Activated gamma-delta T cell (primary cell): ENCODE measurements at places on chromosomes 6 and 20.

DNA sequence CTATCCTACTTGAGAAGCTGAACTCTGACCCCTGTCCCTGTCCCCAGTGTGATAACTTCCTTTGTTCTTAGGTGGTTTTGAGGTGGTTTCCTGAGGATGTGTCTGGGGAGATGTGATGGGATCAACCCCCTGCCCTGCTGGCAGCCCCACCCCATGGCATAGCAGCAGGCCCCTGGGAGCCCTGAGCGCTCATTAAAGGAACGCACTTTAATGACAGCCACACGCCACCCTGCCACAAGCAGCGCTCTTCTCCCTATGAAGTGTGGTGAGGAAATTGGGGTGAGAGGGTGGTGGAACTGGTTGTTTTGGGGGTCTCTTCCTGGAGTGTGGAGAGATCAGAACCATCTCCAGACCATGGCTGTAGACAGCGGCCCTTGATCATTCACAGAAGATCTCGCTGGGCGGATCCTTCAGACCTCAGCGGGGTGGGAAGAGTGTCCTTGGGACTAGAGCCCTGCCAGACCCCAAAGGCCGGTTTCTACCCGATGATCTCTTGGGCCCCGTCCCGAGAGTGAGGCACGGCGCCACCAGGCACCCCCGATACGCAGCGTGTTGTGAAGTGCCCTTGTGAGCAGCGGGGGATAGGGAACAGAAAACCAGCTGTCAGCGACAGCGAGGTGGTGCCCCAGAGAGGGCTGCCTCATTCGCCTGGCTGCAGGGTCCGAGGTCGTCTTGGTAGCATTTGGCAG lies 45.4 kb downstream of the SYNJ2 start:
- no peak for DNase-seq

DNA sequence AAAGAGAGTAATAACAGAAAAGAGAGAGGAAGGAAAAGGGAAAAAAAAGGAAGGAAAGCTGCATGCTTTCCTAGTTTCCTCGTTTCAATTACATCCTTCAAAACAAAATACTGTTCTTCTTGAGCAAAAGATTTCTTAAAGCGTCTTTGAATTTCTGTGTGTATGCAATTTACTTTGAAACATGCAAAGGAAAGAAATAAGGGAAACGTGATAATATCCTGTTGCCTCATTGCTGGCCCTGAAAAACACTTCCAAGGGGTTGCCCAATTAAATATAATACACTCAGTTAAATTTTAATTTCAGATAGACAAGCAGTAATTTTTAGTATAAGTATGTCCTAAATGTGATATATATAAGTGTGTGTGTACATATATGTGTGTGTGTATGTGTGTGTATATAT lies 51.2 kb upstream of the TPD52L1 start:
- DNase-seq, result no peak

DNA sequence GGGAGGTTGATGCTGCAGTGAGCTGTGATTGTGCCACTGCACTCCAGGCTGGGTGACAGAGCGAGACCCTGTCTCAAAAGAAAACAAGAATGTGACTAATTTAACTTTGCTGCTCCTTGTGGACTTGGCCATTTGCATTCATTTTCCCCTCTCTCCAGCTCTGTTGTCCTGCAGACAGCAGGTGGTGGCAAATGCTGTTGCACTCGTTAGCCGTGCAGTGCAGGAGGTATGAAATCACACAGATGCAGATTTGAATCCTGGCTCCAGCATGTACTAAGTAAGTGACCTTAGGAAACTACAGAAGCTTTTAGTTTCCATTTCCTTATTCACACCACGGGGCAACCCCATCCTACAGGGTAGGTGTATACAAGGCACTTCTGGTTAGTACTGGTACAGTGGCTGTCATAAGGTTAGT lies 9.6 kb upstream of the BEND3 start:
- no peak for DNase-seq

- no peak for DNase-seq
These were observed 20.2 kb upstream of the PIM1 start for GRCh38 chr6:37149745-37150144.

- DNase-seq, result peak; percentile 29
These were observed 672 bp downstream of the PREX1 start for GRCh38 chr20:48826883-48827771.

GRCh38 chr20:8601542-8601912 lies 467.4 kb upstream of the PLCB4 start:
- DNase-seq, result no peak

DNA sequence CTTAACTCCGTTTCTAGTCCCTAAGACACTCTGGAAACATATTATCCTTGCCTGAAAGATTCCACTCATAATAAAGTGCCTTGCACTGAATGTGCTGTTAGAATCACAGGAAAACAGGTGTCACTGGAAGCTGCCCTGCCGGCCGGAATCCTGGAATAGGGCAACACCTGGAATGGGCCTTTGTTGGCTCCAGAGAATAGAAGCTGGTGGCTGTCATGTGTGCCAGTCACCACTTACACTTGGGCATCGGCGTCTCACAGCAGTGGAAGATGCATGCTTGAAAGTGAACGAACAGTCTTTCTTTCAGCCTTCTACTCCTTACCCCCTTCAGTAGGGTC lies 90.8 kb upstream of the AFDN start:
- no peak for DNase-seq

GRCh38 chr20:45538209-45538799 lies 978 bp downstream of the WFDC6 start:
- no peak for DNase-seq

DNA sequence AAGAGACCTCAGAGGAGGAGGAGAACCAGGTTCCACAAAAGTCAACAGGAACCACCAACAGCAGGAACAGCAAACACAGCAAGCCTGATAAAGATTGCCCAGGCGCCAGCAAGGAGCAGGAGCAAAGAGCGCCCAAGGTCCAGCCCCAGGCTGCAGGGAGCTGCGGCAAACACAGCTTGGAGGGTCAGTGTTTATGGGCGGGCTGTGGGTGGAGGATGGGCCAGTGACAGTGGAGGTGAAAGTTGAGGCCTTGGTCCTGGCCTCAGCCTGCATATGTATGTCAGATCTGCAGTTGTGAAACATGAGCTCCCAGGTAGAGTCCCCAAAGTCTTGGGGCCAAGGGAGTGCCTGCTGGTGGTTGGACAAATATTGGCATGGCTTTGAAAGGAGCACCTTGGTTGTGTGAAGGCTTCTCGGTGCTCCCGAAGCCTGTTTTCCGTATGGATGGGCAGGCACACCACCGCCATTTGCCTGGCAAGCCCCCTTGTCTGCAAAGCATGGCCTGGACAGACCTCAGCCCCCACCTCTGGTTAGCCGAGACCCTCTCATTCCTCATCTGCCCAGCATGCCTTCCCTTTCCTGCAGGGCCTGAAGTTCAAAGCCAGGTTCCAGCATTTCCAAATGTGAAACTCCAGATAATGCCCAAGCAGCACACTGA lies 2.0 kb upstream of the CAPN11 start:
- no peak for DNase-seq
